Fibroblast of lung (primary cell): ENCODE measurements at places on chromosomes 4 and X.

DNA sequence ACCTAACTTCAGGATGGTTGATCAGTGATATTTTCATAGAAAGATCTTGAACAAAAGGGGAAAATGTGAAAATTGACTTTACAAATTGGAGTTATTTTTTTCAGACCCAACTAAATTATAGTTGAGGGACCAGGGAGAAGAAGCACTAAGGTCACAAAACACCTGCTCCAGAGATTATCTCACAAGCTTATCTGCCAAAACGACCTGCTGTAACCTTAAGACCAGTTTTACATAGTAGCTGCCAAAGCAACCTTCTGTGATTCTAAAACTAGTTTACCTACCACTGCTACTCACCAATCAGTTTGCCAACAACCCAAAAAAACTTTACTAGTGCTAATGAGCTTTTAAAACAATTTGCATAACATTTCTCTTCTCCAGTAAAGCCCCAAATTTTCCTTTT, 972.1 kb downstream of the C4orf33 start:
- H3K27me3 ChIP-seq: no peaks in the 10 kb centered on the region

DNA sequence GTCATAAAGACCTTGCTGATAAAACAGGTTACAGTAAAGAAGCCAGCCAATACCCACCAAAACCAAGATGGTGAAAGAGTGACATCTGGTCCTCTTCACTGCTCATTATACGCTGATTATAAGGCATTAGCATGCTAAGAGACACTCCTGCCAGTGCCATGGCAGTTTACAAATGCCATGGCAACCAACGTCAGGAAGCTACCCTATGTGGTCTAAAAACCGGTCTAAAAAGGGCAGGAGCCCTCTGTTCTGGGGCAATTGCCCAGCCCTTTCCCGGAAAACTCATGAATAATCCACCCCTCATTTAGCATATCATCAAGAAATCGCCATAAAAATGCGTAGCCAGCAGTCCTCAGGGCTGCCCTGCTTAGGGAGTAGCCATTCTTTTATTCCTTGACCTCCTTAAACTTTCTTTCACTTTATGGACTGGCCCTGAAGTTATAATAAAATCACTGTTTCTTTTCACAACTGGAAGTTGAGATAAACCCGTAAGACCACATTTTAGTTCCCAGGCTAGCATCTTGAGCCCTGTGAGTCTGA, 260.5 kb upstream of the FAT1 start:
- no peaks in the 10 kb centered on the region for H3K4me1 ChIP-seq
- H3K4me3 ChIP-seq: no peak overlapping the region
- H3K27ac ChIP-seq: no peak overlapping the region
- H3K27me3 ChIP-seq: no peaks in the 10 kb centered on the region

DNA sequence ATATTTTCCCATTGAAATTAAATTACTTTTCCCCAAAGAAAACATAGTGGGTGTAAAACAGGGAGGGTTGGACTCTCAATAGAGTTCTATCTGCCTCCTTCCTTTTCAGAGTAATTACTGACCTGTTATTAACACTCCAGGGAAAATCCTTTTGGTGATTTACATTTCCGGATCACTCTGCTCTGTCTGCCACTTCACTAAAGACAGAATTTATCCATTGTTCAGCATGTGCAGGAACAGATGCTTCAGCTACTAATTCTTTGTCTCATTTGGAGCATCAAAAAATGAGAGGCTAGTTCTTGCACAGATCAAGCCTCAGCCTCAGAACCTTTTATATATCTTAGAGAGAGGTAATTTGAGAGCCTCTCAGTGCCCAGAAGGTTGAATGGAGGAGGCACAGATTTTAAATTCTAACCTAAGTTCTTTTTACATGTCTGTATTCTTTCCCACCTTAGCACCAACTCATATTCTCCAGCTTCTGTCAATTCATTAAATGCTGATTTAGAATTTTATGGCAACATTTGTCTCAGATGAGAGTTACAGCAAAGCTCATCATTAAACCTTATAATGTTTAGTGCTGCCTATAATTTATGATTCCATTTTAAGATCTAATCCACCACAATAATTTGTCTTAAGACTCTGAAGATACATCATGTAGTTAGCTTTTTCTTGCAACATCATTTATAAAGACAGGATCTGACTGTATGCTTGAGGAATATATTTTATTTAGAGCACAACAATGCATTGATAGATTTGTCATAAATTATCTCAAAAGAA, 1494.4 kb downstream of the STIM2 start:
- H3K4me3 ChIP-seq: no peak overlapping the region
- H3K27ac ChIP-seq: no peak overlapping the region
- no peak for DNase-seq

- no peaks in the 10 kb centered on the region for H3K4me1 ChIP-seq
- H3K27ac ChIP-seq: no peak overlapping the region
Observed at GRCh38 chrX:26562156-26562555, 346.2 kb downstream of the MAGEB5 start.

DNA sequence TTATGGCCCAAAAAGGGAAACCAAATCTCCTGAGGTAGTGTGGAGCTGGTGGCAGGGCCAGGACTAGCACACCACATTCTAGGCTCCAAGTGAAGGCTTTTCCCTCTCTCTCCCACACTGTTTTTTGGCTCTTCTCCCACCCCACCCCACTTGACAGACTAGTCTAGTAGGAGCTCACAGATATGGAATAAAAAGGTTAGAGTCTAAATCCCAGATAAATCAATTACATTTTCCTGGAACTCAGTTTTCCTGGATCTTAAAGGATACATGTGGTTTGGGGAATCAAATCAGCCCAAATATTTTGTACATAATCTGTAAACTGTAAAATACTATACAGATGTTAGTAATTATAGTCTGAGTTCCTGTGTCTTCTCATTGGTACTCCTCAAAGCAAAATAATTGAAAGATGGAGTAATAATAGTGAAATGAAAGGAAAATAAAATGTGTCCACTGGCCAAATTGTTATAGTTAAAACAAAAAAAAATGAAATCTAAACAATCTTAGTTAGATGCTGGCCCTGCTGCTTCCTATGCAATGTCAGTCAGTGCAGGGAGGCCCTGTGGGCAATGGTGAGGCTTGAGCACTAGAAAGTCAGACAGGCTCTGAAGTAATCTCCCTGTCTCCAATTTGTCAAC, 370.4 kb upstream of the CPEB2 start:
- H3K36me3 ChIP-seq: no peaks in the 10 kb centered on the region
- no peak overlapping the region for H3K4me3 ChIP-seq
- DNase-seq: no peak
- no peaks in the 10 kb centered on the region for H3K4me1 ChIP-seq
- no peak overlapping the region for H3K27ac ChIP-seq

DNA sequence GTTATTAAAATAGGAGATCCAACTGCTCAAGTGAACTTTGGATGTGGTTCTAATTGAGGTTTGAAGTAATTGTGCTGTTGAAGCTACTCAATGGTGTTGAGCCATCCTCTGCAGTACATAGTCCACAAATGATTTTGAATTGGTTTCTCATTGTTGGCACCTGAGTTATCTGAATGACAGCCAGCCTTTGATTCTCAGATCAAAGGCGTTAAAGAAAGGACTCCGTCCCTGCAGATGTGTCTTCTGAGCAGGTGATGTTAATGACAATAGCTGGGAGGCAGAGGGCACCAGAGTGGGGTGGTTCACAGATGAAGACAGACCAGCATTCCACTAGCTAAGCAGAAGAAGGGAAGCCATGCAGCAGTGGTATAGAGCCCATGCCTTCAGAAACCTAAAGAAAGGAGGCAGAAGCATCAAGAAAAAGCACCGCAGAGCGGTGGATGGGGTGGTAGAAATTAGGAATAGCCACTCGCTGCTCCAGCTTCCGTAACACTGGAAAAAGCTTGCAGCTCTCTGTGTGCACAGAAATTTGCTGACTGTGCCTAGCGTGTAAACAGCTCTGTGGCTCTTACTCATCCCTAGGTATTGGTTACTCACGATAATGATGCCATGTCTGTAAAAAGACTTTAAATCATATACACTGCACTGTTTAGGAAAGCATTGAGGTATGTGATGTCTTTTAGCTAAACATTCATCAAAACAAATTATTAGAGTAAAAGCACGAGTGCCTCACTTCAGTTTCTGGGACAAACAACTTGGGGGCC, 79.2 kb upstream of the CLCN4 start:
- no peaks in the 10 kb centered on the region for H3K27me3 ChIP-seq
- H3K4me3 ChIP-seq: no peak overlapping the region
- H3K36me3 ChIP-seq: no peaks in the 10 kb centered on the region
- H3K4me1 ChIP-seq: no peaks in the 10 kb centered on the region
- H3K27ac ChIP-seq: no peak overlapping the region
- DNase-seq: peak; percentile 58

- DNase-seq: no peak
- H3K4me3 ChIP-seq: no peak overlapping the region
- peaks cover 2% of the 10 kb centered on the region for H3K36me3 ChIP-seq
- no peaks in the 10 kb centered on the region for H3K27me3 ChIP-seq
- H3K27ac ChIP-seq: no peak overlapping the region
- H3K4me1 ChIP-seq: no peaks in the 10 kb centered on the region
Observed at GRCh38 chr4:109708990-109709389, 5.7 kb upstream of the CASP6 start.

GRCh38 chr4:117467404-117467803, 382.0 kb upstream of the TRAM1L1 start:
- no peaks in the 10 kb centered on the region for H3K4me1 ChIP-seq
- H3K36me3 ChIP-seq: no peaks in the 10 kb centered on the region
- H3K4me3 ChIP-seq: no peak overlapping the region
- no peaks in the 10 kb centered on the region for H3K27me3 ChIP-seq
- H3K27ac ChIP-seq: no peak overlapping the region
- peak; percentile 45 for DNase-seq

DNA sequence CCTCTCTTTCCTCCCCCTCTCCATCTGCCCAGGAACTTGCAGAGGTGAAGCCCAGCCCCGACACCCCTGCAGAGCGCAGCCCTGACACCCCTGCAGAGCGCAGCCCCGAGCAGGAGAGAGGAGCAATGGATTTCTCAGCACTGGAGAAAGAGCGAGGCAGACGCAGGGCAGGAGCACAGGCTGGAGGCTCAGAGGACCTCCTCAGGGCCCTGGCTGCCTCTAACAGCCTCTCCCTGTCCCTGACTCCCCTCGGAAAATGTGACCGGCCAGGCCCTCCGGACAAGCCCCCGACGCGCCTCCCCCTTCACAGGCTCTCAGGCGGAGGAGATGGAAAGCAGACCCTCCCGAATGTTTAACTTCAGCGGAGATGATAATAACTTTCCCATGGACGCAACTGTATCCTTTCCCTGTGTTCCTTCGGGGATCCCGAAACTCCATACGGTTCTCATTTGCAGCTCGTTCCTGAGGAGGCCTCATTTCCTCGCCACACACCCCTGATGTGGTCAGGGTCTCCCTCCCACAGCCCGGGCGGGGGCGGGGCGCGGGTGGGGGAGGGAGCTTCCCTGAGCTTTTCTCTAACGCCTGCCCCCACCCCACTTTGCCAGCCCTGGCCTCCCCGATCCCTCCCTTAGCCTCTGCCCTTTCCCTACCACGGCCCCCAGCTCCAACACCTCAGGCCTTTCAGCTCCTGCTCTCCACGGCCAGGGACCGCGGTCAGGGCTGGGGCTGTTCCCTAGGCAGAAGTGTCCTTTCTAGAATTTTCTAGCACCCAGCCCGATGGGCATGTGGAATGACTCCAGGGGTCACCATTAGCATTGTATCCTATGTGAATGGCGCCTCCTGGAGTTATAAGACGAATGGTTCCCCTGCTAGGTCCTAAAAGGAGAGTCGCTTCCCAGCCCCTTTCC, 201.1 kb upstream of the BCOR start:
- no peak overlapping the region for H3K4me3 ChIP-seq
- no peaks in the 10 kb centered on the region for H3K36me3 ChIP-seq
- H3K4me1 ChIP-seq: no peaks in the 10 kb centered on the region

GRCh38 chr4:118816538-118817177, 19.3 kb downstream of the SEC24D start:
- peaks cover 9% of the 10 kb centered on the region for H3K4me1 ChIP-seq
- peak; percentile 67 for DNase-seq
- H3K27ac ChIP-seq: no peak overlapping the region
- no peak overlapping the region for H3K4me3 ChIP-seq
- no peaks in the 10 kb centered on the region for H3K27me3 ChIP-seq
- peaks cover 27% of the 10 kb centered on the region for H3K36me3 ChIP-seq
